ENCODE measurements at places on chromosomes 12 and 14.
A peak's percentile ranks its signal among the peaks of the same experiment; 100 is the strongest.

GRCh38 chr12:103273645-103274044 lies 222.1 kb downstream of the C12orf42 start:
- no peak for DNase-seq

GRCh38 chr14:87434680-87435079 lies 558.3 kb downstream of the GALC start:
- no peak for DNase-seq

DNA sequence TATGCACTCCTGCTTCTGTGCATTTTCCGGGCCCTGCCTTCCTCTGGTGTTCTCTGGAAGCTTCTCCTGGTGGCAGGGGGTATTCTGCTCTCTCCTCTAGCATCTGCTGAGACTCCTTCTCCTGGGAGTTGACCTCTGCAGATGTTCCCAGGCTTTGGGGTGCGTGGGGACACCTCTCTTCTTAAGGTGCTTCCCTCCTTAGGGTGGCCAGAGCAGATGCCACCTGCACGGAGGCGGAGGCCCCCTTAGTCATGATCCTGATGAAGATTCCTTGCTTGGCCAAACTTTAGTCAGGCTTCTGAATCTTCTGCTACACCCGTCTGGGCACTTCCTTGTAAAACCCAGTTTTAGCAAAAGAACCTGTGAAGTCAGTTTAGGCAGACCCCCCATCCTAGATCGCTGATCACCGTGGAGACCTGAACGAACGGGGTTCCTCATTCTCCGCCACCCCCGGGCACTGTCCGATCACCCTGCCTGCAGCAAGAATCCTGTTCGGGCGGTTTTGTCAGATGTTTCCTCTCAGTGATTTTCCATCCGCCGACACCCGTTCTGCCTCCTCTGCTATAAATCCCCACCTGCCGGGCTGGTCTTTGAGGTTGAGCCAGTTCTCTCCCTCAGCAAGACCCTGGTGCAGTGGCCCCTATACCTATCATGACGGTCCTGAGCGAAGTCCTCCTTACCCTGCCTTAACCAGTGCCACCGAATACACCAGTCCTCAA lies 111.9 kb downstream of the CALM1 start:
- DNase-seq = no peak

DNA sequence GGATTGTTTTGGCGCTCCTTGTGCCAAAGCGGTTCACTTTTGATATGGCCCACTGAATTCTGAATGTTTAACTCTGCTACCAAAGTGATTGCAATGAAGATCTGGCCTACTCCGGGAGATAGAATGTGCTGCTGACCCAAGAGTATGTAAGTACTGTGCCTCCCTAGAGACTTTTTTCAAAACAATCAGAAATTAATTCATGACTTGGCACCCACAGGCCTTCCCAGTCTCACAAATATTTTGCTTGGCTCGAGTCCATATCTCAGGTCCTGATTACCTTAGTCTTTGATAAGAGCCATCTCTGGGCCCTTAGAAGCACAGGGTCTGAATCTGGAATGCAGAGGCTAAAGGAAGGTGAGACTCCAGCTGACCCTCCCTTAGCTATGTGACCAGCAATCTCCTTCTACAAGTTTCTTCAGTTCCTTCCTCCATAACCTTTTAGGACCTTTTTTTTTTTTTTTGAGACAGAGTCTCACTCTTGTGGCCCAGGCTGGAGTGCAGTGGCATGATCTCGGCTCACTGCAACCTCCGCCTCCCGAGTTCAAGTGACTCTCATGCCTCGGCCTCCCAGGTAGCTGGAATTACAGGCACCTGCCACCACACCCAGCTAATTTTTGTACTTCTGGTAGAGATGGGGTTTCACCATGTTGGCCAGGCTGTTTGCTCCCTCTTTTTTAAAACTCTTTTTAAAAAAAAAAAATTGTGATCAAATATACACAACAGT lies 49.5 kb upstream of the METAP2 start:
- DNase-seq = no peak

GRCh38 chr12:104496336-104496735 lies 39.6 kb downstream of the CHST11 start:
- no peak for DNase-seq

DNA sequence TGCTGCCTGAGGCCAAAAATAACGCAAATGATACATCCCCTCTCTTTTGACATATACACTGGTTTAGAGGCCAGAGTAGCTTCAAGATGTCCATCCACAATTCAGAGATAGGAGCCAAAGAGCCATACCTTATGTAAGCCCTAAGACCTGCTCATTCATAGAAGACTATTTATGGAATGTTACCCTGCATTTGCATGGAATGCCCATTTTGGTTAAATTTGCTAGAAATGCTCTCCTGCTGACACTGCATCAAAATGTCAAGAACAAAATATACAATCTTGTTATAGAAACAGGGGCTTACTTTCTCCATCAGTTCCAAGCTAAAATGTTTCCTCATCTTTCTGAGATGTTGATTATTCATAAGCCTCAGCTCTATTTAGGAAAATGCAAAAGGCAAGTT lies 183.3 kb upstream of the CDKN3 start:
- no peak for DNase-seq

DNA sequence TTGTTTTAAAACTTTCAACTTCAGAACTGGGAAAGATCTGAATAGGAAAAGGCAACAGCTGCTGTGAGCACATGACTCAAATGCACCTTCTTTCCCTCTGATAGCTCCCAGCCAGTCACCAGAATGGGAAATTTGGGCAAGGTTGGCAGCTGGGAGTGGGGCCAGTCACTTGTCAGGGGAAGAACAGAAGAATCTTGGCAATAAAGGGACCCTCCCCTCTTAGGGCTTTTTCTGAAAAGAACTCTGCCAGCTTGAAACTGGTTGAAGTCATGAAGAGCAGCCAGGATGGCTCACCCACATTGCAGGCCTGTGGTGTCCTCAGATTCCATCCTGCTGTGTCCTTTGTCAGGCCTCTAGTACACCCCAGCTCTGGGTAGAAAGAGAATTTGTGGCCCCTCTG lies 10.3 kb upstream of the RIC8B start:
- no peak for DNase-seq

DNA sequence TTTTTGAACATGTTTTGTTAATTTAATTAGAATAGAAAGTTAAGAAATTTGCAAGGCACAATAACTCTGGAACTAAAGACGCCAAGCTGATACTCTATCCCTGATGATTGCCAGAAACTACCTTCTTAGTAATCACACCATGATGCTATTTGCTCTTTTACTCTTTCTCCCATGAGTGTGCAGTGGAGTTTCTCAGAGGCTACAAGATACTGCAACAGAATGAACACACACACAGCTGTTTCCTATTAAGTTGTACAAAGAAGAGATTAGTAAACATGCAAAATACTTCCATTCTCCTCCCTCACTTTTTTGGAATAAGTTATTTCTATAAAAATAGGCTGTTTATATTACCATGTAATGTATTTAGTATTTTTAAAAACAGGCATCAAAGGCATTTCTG lies 1367.5 kb downstream of the AACS start:
- DNase-seq = no peak

GRCh38 chr12:22409377-22410164 lies 75.1 kb upstream of the ST8SIA1 start:
- no peak for DNase-seq

GRCh38 chr14:102360388-102360787 lies 2.3 kb downstream of the CINP start:
- DNase-seq = no peak

- no peak for DNase-seq
Measured at GRCh38 chr14:33480071-33480886, 470.6 kb downstream of the EGLN3 start.

DNA sequence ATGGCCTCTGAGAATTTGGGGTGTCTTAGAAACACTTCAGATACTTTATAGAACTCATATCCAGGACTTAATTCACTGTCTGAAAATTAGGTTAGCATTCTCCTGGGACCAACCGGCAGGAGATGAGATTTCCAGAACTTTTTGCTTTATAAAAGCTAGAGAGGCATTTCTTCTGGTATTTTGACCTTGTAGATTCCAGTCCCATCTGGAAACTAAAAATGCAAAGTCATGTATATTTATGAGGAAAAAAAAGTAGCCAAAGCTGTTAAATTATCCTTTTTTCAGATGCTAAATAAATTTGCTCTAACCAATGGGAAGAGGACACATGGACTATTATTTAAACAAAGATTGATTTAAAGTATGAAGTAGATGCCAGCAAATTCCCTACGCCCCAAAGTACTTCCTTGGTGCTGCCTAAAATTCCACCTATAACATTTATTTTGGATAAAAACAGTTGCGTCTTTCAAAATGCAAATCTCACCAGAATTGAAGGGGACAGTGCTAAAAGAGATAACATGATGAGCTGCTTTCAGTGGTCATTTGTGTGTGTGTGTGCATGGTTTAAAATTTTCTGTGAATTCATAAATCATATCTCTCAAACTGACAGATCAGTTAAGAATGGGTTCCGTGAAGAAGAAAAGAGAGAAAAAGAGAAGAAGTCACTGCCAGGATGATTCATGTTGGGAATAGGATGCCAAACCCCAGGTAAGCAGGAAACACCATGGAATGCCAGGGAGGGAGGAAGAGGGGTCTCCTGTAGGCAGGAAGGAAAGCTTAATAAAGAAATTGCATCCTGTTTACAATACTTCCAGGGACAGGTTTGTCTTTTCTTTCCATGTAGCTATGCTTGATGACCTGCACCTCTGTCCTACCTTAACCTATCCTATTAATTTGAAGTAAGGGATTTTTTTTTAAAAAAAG lies 97.7 kb upstream of the RGS6 start:
- DNase-seq = no peak

- DNase-seq = no peak
Measured at GRCh38 chr12:116880213-116880816, 926 bp downstream of the HRK start.

- peak; percentile 63 for DNase-seq
Measured at GRCh38 chr14:105527826-105528585, 1.6 kb downstream of the TMEM121 start.

GRCh38 chr14:96341323-96341722 lies 21.8 kb downstream of the ATG2B start:
- no peak for DNase-seq

DNA sequence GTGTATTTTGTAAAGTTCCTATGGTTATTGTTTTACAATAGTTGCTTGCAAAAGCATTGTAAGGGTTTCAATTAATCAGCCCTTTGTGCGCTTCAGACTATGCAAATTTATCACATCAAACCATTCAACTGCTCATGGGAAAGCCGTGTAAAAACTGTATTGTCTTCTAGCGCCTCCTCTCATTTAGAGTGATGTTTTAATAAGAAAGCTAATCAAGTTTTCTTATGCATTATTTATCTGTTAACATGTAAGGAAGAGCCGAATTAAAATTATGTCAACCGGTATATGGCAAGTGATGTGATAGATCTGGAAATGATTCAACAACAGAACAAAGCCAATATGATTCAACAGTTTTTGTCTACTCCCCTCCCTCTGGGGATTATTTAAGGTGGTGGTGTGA lies 92.5 kb upstream of the RFX4 start:
- no peak for DNase-seq

DNA sequence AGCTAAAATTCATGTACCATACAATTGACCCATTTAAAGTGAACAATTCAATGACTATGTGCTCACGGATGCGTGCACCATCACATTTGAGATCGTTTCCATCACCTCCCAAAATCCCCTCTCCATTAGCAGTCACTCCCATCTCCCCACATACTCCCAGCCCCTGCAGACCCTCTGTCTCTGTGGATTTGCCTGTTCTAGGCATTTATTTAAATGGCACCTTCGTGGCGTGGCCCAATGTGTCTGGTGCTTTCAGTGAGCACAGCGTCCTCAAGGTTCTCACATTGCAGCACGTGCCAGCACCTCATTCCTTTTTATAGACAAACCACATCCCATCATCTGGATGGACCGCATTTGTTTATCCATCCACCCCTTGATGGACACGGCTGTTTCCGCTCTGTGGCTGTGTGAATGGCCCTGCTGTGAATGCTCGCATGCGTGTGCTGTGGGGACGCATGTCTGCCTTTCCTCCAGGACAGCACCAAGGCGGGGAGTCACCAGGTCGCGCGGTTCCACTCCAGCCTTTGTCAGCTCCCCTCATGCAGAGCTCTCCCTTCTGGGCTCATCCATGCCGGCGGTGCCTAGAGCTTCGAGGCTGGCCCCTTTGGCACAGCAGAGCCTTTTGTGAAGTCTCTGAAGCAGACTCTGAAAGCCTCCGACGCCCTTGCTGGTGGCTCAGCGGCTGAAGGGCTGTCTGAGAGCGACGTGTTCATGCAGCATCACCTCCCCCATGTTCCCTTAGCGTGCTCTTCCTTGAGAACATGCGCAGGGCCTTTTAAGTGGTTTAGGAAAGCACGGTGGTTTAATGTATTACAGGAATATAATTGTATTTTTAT lies 184.4 kb downstream of the KIF26A start:
- no peak for DNase-seq

GRCh38 chr12:41683513-41684240 lies 461.0 kb downstream of the GXYLT1 start:
- DNase-seq = no peak

GRCh38 chr12:4302881-4303280 lies 18.1 kb upstream of the TIGAR start:
- DNase-seq = no peak

- no peak for DNase-seq
Measured at GRCh38 chr12:120397824-120398540, 29.0 kb upstream of the MSI1 start.

- no peak for DNase-seq
Measured at GRCh38 chr14:81363746-81364378, 36.3 kb downstream of the STON2 start.

GRCh38 chr12:112828541-112828940 lies 37.0 kb downstream of the RPH3A start:
- DNase-seq = no peak

DNA sequence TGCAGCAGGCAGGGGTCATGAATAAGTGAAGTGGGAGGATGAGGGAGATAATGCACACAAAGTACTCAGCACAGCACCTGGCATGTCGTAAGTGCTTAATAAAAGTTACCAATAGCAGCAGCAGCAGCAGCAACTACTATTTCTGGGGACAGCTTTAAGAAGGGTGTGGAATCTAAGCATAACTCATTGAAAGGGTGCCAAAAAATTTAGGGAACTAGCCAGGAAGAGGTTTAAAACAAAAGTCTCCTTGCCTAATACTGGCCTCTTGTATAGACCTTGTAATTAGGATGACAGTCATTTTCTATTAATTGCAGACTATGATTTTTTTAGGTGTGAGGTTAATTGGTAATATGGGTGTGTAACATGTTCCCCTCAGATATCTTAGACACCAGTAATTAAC lies 179.9 kb downstream of the PTPN11 start:
- no peak for DNase-seq

DNA sequence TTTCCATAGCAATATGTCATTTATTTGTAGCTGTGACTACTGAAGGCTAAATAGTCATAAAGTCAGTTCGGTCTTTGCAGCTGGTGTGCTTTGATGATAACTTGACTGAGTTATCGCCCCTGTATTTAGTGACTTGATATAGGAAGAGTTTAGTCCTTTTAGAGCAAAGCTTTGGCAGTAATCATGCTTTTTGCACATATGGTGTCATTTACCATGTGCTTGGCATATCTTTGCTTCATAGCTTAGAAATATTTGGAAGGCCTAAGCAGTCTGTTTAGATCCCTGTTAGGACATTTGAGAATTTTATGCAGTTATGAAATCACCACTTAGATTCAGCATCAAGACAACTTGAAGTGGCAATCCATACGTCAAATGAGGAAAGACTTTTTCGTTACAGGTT lies 31.6 kb downstream of the POLR3B start:
- no peak for DNase-seq

GRCh38 chr14:61051051-61051450 lies 70.0 kb downstream of the SLC38A6 start:
- no peak for DNase-seq
